ENCODE measurements at places on chromosomes 12 and 14.

- H3K27ac ChIP-seq: no peak overlapping the region
- H3K4me3 ChIP-seq: no peak overlapping the region
- DNase-seq: no peak
- H3K4me1 ChIP-seq: no peaks in the 10 kb centered on the region
- no peaks in the 10 kb centered on the region for H3K36me3 ChIP-seq
These were observed 1321.5 kb upstream of the FLRT2 start for GRCh38 chr14:84208451-84208850.

DNA sequence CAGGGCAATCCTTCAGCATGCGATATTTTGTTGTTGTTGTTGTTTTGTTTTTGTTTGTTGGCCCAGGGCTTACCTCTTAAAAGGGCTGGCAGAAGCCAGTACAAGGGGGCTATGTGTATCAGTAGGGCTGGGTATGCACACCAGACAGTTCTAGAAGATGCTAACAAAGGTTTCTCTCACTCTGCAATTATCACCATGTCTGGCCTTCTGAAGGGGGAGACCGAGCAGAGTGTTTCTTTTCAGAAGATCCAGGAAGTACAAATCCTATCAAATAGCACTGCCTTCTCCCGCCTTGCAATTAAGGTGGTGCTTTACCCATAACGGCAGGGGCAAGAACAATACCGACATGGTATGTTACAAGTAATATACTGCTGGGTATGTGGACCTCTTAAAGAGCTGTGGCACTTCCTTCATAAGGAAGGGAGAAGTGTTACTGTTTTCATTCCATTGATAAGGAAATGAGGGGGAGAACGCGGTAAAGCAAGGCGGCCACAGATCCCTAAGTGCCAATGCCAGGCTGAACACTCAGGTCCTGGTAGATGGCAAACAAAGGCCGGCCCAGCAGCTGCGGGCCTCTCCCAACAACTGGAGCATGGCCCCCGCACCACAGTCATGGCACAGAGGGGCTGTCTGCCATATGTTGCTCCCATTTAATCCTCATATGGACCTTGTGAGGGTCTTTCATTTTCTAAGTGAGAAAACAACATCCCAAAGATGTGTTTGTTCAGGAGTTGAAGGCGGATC is 19.2 kb upstream of the CACNA2D4 start:
- no peak for DNase-seq
- H3K27ac ChIP-seq: no peak overlapping the region
- H3K4me3 ChIP-seq: no peak overlapping the region
- peaks cover 5% of the 10 kb centered on the region for H3K4me1 ChIP-seq

- H3K4me1 ChIP-seq: no peaks in the 10 kb centered on the region
- H3K27me3 ChIP-seq: no peaks in the 10 kb centered on the region
- DNase-seq: no peak
- H3K36me3 ChIP-seq: no peaks in the 10 kb centered on the region
- H3K4me3 ChIP-seq: no peak overlapping the region
These were observed 76.4 kb downstream of the FOXN4 start for GRCh38 chr12:109232731-109233130.

GRCh38 chr12:18363321-18363720 is 102.0 kb downstream of the PIK3C2G start:
- no peak overlapping the region for H3K4me3 ChIP-seq
- H3K27ac ChIP-seq: no peak overlapping the region
- DNase-seq: no peak

- no peaks in the 10 kb centered on the region for H3K27me3 ChIP-seq
- no peaks in the 10 kb centered on the region for H3K4me1 ChIP-seq
- H3K36me3 ChIP-seq: peaks cover 52% of the 10 kb centered on the region
- H3K4me3 ChIP-seq: no peak overlapping the region
- H3K27ac ChIP-seq: no peak overlapping the region
- DNase-seq: peak; percentile 60
These were observed 43.4 kb downstream of the RNF34 start for GRCh38 chr12:121443193-121443870.

DNA sequence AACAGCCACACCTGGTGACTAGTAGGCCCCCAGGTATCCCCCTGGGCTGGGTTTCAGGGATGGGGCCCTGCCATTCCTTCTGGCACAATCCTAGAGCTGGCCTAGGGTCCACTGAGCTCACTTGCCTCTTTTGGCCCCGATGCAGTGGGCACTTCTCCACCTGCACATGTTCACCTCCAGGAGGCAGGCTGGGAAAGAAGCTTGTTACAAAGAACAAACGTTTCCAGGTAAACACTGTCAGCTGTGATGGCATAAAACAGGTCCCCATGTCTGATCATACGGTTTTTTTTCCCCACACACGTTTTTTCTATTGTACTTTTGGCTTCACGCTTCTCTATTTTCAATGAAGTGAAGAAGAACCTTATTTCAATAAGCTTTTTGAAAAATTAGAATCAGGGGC is 15.8 kb upstream of the HVCN1 start:
- no peak overlapping the region for H3K4me3 ChIP-seq
- H3K36me3 ChIP-seq: no peaks in the 10 kb centered on the region
- no peaks in the 10 kb centered on the region for H3K4me1 ChIP-seq
- H3K27me3 ChIP-seq: no peaks in the 10 kb centered on the region

GRCh38 chr12:20436316-20436715 is 68.0 kb downstream of the PDE3A start:
- no peak overlapping the region for H3K27ac ChIP-seq
- no peaks in the 10 kb centered on the region for H3K27me3 ChIP-seq
- no peak for DNase-seq
- H3K4me1 ChIP-seq: no peaks in the 10 kb centered on the region

DNA sequence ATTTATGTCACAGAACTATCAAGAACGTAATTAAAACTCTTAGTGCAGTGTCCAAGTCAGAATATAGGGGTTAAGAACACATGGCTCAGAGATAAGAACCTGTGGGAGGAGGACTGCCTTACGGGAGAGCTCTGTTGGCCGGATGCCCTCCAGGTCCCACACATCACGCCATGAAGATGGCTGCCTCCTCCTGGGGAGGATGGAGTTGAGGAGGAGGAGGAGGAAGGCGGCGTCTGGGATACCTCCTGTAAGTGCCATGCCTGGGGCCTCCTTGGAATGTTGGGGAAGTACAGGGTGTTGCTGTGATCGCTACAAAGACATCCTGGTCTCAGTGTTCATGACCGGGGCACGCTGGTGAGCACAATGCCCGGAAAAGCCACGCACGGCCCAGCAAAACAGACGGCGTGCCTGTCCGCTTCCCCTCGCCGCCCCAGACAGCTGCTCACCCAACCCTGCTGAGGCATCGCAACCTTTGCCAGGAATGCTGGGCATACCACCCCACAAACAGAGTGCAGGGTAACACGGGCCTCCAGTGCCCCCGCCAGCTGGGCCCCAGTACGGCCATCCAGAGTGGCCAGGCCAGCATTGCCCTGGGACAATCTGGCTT is 28.7 kb upstream of the CD9 start:
- no peak for DNase-seq
- no peaks in the 10 kb centered on the region for H3K36me3 ChIP-seq
- no peak overlapping the region for H3K4me3 ChIP-seq
- H3K4me1 ChIP-seq: peaks cover 17% of the 10 kb centered on the region

GRCh38 chr12:122965321-122965751 is 927 bp downstream of the ABCB9 start:
- no peaks in the 10 kb centered on the region for H3K27me3 ChIP-seq
- no peak overlapping the region for H3K27ac ChIP-seq
- no peaks in the 10 kb centered on the region for H3K36me3 ChIP-seq
- peaks cover 11% of the 10 kb centered on the region for H3K4me1 ChIP-seq
- H3K4me3 ChIP-seq: peak overlapping the region; percentile 70
- peak; percentile 22 for DNase-seq

DNA sequence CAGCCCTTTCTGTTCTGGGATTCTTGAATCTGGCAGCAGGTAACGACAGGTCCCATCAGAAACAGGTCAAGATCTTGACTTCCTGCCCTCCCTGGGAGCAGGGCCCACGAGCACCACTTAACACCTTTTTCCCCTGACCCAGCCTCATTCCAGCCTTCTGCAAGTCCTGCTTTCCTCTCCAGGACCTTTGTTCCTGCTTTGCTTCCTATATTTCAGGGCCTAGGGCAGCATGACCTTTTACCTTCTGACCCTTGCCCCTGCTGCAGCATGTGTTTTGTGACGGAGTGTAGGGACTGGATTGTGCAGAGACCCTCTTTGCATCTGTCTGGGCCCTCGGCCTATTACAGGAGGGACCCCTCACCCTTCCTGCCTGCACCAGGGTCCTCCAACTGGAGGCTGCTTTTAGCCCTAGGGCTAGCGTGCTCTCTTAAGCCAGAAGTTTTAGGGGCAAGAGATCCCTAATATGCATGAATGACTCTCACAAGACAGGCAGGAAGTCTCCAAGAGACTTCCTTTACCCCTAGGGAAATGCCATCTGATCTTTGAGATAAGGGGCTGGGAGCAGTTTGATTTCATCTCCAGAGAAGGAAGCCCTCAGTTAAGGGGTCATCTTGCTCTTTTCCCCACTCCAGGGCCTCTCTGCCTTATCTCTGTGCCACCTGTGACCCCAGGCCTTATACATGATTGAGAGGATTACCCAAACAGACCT is 209.4 kb upstream of the BCL2L14 start:
- no peak overlapping the region for H3K27ac ChIP-seq
- H3K27me3 ChIP-seq: no peaks in the 10 kb centered on the region
- DNase-seq: no peak
- peaks cover 16% of the 10 kb centered on the region for H3K4me1 ChIP-seq
- H3K36me3 ChIP-seq: peaks cover 22% of the 10 kb centered on the region

- H3K27ac ChIP-seq: no peak overlapping the region
- H3K36me3 ChIP-seq: no peaks in the 10 kb centered on the region
- peaks cover 8% of the 10 kb centered on the region for H3K27me3 ChIP-seq
- no peak for DNase-seq
- H3K4me1 ChIP-seq: no peaks in the 10 kb centered on the region
- H3K4me3 ChIP-seq: no peak overlapping the region
These were observed 4.5 kb downstream of the LRCOL1 start for GRCh38 chr12:132605892-132606291.

DNA sequence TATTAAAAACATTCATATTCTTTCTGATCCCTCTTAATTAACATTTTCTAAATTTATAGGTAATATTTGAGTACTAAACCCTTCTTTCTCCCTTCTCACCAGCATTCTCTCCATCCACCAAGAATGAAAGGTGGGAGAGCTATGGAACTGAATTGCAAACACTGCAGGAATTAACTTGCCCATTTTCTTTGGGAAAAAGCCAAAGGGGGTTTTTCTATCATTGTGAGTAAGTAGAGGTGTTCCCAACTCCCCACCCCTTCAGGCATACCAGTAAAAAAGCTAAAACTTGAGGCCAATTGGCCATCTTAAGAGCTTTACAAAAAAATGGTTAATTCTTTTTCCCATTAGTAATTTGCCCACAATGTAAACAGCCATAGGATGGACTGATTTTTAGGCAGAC is 23.7 kb downstream of the PCNX1 start:
- no peak overlapping the region for H3K4me3 ChIP-seq
- H3K27ac ChIP-seq: no peak overlapping the region
- no peaks in the 10 kb centered on the region for H3K36me3 ChIP-seq

GRCh38 chr12:131066207-131066885 is 112.6 kb downstream of the ADGRD1 start:
- no peaks in the 10 kb centered on the region for H3K36me3 ChIP-seq
- no peak for DNase-seq

- H3K4me3 ChIP-seq: no peak overlapping the region
- DNase-seq: no peak
- no peak overlapping the region for H3K27ac ChIP-seq
- no peaks in the 10 kb centered on the region for H3K27me3 ChIP-seq
These were observed 29.3 kb upstream of the DAAM1 start for GRCh38 chr14:59159169-59159568.

DNA sequence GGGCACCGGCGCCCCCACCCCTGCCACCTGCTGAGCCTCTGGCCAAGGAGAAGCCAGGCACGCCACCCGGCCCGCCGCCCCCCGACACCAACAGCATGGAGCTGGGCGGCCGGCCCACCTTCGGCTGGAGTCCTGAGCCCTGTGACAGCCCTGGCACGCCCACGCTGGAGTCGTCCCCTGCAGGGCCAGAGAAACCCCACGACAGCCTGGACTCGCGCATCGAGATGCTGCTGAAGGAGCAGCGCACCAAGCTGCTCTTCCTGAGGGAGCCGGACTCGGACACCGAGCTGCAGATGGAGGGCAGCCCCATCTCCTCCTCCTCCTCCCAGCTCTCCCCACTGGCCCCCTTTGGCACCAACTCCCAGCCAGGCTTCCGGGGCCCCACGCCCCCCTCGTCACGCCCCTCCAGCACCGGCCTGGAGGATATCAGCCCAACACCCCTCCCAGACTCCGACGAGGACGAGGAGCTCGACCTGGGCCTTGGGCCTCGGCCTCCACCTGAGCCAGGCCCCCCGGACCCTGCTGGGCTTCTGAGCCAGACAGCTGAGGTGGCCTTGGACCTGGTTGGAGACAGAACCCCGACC is 6.5 kb downstream of the SETD1B start:
- no peak overlapping the region for H3K27ac ChIP-seq
- H3K36me3 ChIP-seq: peaks cover 48% of the 10 kb centered on the region
- peaks cover 71% of the 10 kb centered on the region for H3K4me1 ChIP-seq
- H3K4me3 ChIP-seq: peak overlapping the region; percentile 42

DNA sequence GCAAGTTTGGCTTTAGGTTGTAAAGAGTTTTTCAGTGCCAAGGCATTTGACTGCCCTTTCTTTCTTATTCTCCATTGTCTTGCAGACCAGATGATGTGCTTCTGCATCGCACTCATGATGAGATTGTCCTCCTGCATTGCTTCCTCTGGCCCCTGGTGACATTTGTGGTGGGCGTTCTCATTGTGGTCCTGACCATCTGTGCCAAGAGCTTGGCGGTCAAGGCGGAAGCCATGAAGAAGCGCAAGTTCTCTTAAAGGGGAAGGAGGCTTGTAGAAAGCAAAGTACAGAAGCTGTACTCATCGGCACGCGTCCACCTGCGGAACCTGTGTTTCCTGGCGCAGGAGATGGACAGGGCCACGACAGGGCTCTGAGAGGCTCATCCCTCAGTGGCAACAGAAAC is 64.3 kb downstream of the KCNMB4 start:
- H3K27me3 ChIP-seq: no peaks in the 10 kb centered on the region
- no peak for DNase-seq
- H3K4me3 ChIP-seq: no peak overlapping the region
- H3K4me1 ChIP-seq: no peaks in the 10 kb centered on the region

DNA sequence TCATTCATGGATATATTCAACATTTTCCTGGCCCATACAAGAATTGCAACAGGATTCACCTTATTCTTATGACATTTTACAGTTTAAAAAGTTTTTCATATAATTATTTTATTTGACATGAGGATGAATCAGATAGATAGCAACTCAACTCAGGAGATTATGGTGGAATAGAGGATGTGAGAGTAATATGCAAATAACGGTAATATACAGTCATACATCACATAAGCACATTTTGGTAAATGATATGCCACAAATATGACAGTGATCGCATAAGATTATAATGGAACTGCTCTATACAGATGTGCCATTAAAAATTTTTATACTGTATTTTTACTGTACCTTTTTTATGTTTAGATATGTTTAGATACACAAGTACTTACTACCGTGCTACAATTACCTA is 24.1 kb upstream of the CRADD start:
- no peaks in the 10 kb centered on the region for H3K36me3 ChIP-seq
- H3K27me3 ChIP-seq: no peaks in the 10 kb centered on the region
- H3K4me1 ChIP-seq: no peaks in the 10 kb centered on the region
- H3K27ac ChIP-seq: no peak overlapping the region
- no peak overlapping the region for H3K4me3 ChIP-seq
- DNase-seq: no peak

GRCh38 chr12:53443955-53444354 is 2.4 kb downstream of the PRR13 start:
- no peak for DNase-seq
- no peaks in the 10 kb centered on the region for H3K27me3 ChIP-seq
- no peak overlapping the region for H3K4me3 ChIP-seq
- H3K4me1 ChIP-seq: peaks cover 40% of the 10 kb centered on the region

- no peak for DNase-seq
- H3K4me1 ChIP-seq: peaks cover 57% of the 10 kb centered on the region
- H3K36me3 ChIP-seq: no peaks in the 10 kb centered on the region
- no peak overlapping the region for H3K27ac ChIP-seq
These were observed 94.8 kb downstream of the NINJ2 start for GRCh38 chr12:568486-568885.
